Muscle of arm (tissue), 14 donors: ENCODE measurements at places on chromosomes 1 and 21.

- DNase-seq = no peak
Observed at GRCh38 chr1:20371411-20371810, 80.7 kb downstream of the VWA5B1 start.

- DNase-seq = no peak
Observed at GRCh38 chr1:181080556-181080955, 7.9 kb upstream of the IER5 start.

DNA sequence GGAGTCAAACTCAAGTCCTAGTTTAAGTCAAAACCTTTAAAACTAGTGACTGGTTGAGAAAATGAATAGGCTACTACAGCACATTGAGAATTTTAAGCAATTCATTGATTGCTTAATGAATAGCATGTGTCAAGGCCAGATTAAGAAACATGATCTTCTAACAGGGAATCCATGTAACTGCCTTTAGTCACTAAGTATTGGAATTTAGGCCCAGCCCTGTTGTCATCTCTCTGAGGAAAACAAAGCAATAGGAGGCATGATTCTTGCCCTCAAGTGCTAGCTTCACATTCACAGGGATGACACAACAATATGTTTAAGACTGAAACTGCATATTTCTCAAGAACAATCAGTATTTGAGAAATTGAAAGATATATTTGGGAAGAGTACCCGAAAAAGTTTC, 70.0 kb upstream of the PTGS2 start:
- DNase-seq = no peak

DNA sequence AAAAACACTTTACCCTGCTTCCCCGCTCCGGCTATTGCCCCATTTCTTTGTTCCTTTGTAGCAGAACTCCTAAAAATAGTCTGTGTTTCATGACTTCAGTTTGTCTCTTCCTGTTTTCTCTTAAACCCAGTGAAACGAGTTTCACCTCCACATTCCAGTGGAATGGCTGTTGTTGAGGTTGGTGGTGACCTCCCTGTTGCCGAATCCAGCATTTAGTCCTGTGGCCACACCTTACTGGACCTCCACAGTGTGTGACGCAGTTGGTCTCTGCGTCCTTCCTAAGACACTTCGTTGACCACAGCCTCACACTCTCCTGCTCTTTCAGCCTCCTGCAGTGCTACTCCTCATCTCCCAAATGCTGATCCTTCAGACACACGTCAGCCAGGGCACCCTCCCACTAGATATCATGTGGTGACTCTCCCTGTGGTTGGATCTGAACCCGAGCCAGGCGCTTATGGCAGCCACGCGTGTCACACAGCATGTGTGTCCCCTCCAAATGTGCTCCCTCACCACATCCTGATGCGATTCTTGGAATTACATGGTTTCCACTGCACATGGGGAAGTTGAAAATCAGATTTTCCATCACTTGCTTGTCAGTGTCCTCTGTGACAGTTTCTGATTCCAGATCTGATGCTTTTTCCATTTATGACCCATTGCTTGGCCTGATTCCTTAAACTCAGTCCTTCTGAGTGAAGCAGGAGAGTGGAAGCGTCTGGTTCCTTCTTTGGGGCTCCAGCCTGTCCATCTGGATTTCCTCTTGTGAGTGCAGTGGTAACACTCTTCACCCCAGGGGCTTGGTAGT, 99.1 kb upstream of the ARTN start:
- no peak for DNase-seq

- no peak for DNase-seq
Observed at GRCh38 chr1:173113015-173113741, 62.4 kb upstream of the TNFSF18 start.

GRCh38 chr1:210739627-210740026, 394.3 kb downstream of the KCNH1 start:
- no peak for DNase-seq

GRCh38 chr1:62356257-62356835, 37.1 kb upstream of the KANK4 start:
- no peak for DNase-seq

GRCh38 chr1:52601991-52602855, at the start of gene GPX7:
Gene GPX7 (plus strand): TSS chr1:52602371. CDS start chr1:52602410, 39 bp downstream.
- peak; percentile 53 for DNase-seq

GRCh38 chr1:192512426-192513162, 63.0 kb upstream of the RGS1 start:
- no peak for DNase-seq

GRCh38 chr1:167059045-167059808, 30.9 kb downstream of the GPA33 start:
- peak; percentile 79 for DNase-seq

- no peak for DNase-seq
Observed at GRCh38 chr1:17516303-17517214, 22.9 kb upstream of the ARHGEF10L start.

GRCh38 chr1:110152133-110152785, 2.0 kb downstream of the SLC6A17 start:
- no peak for DNase-seq
